ENCODE measurements at places on chromosomes 2 and 18.

- no peak for DNase-seq
Observed at GRCh38 chr18:75810961-75811551, 383.6 kb upstream of the SMIM21 start.

- no peak for DNase-seq
Observed at GRCh38 chr2:175103191-175103590, 64.8 kb downstream of the ATF2 start.

DNA sequence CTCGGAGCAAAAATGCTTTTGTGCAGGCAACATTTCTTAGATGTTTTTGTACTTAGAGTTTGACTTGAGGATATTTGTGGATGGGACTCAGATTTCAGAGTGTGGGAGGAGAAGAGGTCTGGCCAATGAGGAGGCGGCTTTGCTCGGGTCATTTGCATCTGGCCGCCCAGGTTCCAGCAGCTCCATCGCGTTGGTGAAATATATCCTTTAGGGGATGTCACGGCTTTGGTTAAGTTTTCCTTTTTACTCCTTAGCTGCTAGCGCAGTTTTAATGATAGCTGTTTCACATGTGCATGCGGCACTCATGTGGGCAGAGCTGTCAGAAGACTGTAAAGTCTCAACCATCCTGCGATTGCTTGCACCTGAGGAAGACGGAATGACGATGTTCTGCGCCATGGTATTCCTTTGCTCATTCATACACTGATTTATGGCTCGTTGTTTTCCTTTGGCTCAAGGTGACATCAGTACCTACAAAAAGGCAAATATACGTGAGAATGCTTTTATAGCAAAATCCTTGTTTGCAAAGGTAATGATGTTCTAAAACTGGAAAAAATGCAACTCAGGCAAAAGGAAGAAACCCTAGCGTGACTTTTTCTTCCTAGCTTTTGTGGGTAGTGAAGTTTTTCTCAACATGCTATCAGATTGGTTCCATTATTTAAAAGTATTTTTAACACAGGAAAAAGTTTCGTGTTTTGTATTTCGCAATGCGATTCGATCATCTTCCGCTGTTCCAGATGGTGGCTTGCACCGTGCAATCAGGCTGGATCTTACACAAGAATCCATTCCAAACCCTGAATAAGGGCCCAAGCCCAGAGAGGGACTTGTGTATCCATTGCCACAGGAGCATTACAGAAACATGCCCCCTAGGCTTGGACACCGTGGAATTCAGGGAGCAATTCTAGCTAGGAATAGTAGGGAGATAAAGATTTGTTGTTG, 70.5 kb upstream of the ZNF516 start:
- DNase-seq, result peak; percentile 96

DNA sequence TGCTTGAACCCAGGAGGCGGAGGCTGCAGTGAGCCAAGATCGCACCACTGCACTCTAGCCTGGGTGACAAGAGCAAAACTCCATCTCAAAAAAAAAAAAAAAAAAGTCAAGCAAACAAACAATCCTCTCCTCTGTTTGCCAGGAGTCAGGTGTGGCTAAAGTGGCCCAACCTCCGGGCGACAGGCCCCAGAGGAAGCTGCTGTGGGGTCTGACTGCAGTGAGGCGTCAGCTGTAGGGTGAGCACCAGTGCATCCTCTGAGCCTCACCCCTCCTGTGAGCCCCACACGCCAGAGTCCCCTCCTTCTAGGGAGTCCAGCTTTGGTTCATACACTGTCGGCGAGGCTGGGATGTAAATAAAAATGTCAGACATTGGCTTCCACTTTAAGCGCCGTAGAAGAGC, 76.5 kb upstream of the HS6ST1 start:
- no peak for DNase-seq

- DNase-seq, result no peak
Observed at GRCh38 chr18:28792404-28793086, 615.6 kb upstream of the CDH2 start.

- DNase-seq, result no peak
Observed at GRCh38 chr2:177383935-177384334, 8.6 kb upstream of the AGPS start.

- no peak for DNase-seq
Observed at GRCh38 chr18:61141691-61142090, 191.5 kb upstream of the CDH20 start.

DNA sequence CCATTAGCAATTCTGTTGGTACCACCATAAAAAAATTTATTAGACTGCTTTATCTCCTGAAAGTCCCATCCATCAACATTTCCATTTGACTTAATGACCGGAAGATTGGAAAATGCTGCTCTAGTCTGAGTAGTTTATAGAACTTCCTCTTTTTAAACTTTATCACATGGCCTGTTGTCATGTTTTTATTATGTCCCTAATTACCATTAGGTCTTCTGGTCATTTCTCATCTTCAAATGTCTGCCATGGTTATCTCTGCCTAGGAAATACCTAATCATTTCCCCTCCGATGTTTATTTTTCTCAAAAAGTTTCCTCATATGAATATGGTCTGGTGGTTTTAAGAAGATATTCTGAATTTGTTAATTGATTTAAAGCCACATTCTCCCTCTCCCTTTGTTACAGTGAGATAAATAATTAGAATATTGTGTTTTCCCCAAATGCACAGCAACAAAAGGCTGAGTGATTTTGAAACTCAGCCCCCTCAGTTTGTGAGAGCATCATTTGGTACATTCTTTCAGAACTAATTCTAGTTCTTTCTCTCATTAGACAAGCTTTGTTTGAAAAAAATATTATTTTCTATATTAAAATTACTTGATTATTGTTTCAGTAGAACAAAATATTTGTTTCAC, 317.1 kb upstream of the ST6GAL2 start:
- no peak for DNase-seq

GRCh38 chr2:238387332-238387731, 39.4 kb upstream of the ASB1 start:
- DNase-seq, result no peak

- no peak for DNase-seq
Observed at GRCh38 chr18:28039691-28040090, 137.2 kb downstream of the CDH2 start.

DNA sequence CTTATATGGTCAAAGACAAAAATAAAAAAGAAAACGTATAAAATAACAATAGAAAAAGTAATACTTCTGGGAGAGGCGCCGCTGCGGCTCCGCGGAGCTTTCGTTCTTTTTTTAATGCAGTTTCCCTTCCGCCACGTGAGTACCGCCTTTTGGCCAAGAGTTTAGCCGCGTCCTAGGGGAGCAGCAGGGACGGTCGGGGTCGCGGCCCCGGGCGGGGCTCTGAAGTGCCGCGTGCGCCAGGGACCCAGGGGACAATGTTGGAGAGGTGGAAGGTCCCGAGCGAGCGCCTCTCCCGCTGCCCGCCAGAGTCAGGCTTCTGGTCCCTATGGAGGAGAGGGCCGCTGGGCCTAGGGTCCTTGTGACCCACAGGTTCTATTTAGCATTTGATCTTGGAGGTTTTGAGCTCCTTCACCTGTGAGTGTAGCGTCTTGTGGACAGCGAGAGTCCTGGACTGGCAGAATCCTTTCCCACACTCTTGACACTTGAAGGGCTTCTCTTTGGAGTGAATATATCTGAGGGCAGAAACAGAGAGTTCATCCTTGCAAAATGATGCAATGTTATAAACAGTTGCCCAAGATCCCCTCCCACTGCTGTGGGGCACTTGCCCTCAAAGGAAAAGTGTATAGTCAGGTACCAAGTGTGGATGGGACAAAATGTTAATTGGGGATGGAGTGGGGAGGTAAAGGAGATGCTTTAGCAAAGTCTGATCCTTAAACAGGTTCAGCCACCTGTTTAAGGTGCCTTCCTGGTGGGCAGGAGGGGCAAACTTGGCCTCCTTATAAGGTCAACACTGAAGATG, 6.3 kb downstream of the OSR1 start:
- no peak for DNase-seq

- no peak for DNase-seq
Observed at GRCh38 chr2:10267036-10267435, 35.7 kb upstream of the HPCAL1 start.

DNA sequence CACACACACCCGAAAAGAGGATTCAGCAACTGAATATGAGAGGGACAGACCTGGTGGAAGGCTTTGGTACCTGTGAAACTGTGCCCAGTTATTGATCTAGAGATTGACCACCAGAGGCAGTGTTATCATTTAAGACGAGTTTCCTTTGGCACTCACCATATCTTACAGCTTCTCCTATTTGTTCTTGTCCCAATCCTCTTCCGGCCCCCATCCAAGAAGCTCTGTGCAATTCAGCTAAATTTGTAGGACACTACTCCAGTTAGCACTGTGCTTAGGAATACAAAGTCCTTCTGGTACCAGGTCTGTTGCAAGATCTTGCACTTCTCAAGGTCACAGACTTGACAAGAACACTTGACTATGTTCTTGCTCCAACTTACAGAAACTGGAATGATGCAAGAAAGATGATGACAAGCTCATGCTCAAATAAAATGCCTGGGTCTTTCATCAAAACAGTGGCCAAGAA, 177.7 kb downstream of the TMEM247 start:
- peak; percentile 32 for DNase-seq

DNA sequence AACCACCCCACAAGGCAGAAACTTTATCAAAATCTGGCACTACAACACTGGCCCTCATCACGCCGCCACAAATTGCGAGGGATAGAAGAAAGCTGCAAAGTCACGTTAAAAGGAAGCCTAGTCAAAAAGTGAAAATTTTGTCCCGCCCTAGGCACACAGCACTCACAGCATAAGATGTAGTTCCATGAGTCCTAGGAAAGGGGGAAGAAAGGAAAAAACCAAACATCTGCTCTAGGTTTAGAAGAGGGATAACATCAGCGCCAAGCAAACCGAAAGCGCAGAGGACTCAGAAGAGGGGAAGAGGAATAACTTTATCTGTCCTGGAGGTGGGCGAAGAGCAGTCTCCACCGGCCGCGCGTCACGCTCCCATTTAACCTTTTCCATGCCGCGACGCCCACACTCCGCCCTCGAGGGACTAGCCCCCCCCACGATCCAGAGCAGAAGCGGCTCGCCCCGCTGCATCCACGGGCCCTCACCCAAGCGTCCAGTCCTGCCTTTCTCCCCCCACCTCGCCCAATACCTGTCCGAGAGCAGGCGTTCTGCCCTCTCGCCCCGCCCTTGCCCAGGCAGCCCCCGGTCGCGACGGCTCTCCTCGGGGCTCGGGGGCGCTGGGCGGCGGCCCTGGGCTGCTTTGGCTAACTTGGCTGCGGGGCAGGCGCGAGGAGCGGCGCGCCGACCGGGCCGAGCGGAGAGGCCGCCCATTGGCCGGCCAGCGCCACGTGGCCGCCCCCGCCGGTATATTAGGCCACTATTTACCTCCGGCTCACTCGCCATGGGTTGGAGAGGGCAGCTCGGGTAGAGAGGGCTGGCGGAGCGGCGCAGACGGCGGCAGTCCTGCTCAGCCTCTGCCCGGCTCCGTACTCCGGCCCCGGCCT, at the start of gene HOXD1:
TSS of gene HOXD1 (plus strand) at position 770 of the 875 bp plus-strand sequence. CDS start 134 bp downstream, outside the sequence.
- DNase-seq, result no peak

DNA sequence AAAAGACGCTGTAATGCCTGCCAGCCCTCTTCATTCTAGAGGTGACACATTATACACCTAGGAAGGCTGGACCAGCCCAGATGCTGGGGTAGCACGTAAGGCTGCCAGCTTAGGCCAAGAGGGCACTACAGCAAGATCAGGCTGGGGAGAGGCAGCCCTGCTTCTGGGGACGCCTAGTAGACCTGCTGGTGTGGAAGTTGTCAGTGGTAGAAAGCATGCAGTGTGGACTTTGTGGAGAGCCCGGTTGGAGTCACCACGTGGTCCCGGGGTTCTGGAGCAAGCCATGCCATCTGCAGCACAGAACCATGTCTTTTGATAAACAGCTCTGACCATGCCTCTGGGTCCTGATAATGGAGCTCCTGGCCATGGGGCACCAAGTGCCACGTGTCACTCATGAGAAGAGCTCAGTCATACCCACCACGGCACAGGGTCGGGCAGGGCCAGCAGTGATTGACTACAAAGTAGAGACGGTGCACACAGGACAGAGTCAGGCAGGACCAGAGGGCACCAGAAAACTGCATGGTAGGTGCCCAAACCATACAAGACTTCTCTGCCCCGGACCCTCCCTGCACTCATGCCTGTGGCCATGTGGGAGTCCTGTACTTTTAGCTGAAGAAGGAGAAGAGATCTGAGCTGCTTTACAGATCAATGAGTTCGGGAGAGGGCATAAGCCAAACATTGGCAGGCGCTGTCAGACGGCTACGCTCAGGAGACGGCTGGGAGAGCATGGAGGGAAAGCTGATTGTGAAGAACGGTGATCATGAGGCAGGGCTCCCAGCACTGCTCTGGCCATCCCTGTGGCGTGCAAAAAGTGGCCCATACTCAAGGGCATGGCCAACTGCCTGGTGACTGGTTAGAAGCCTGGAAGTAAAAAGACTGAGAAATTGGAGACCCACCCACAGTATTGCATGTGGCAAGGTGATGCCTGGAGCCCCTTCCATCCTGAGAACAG, 114.9 kb downstream of the EIPR1 start:
- DNase-seq, result no peak

DNA sequence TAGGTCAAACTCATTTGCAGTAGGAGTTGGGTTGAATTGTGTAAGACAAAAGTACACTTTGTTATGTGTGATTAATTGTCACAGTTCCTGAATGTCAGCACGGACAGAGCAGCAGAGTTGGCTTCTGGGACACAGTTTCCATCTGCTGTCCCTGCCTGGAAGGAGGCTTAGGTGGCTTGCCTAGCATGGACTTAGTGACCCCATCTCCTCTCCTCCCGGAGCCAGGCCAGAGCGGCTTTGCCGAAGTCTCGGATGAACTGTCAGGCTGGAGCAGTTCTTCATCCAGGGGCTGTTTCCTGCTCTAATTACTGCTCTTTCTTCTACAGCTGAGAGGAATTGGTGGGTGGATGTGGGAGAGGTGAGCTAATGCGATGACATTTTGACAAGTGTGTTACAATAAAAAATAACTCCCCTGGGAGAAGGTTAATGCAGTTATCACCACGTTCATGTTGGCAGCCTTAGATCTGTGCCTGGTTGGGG, 102.0 kb downstream of the SH3RF3 start:
- no peak for DNase-seq

- DNase-seq, result no peak
Observed at GRCh38 chr2:6834163-6834562, 31.5 kb downstream of the CMPK2 start.

DNA sequence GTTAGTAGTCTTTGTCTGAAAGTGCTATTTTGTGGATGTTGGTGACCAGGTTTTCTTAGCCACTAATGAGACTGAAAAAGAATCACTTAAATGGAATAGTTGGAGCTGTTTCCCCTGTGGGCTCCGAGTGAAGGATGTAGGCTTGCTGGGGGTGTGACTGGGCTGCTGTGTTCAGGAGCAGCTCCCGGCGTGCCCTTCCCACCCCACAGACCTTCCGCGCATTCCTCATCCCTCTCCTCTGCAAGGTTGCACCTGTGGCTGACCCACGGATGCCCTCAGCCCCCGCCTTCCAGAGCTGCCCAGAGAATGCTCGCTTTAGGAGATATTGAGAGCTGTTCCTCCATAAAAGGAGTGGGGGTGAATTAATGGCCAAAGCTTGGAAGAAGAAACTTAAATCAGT, 174.3 kb downstream of the LDLRAD4 start:
- no peak for DNase-seq

- peak; percentile 85 for DNase-seq
Observed at GRCh38 chr2:85792783-85793441, 39.1 kb downstream of the ATOH8 start.

Measured in IMR-90 (cell line).